CD4-positive, alpha-beta memory T cell (primary cell): ENCODE measurements at places on chromosomes 11 and 22.

DNA sequence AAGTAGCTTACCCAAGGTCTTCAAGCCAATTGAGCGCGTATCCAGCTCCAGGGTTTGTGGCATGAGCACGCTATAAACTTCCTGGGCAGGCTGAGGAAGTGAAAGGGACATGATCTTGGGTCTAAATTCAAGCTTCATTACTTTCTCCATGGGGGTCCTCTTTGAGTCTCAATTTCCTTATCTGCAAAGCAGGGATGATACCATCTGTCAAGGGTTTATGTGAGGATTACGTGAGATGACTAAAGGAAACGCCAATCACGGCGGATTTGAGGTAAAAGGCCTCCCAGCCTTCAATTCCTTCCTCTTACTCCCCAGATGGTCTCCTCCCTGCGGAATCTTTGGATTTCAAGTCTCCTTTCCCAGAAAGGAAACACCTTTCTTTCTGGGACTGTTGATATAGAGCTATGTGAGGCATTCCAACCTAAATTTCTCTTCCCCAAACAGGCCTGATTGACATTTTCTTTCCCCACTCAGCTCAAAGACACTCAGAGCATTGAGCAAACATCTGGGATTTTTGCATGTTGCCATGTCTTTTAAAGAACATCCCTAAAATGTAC, 474.4 kb downstream of the INSC start:
- no peak for DNase-seq

DNA sequence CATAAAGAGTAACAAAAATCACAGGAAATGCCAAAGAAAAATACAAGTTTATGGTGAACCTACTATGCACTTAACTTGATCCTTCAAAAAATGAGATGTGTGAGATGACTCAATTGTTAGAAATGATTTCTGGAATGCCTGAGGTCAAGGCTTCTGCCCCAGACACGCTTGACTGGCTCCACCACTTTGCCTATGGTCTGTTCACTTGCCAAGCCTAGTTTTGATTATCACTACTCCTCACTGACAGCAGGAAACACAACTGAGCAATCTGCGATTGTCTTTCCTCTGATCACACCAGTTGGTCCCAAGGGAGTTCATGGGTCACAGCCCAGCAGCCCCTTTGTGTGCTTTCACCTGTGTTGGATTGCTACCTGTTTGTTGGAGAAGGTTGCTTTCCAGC, 20.6 kb upstream of the PRDM10 start:
- no peak for DNase-seq

DNA sequence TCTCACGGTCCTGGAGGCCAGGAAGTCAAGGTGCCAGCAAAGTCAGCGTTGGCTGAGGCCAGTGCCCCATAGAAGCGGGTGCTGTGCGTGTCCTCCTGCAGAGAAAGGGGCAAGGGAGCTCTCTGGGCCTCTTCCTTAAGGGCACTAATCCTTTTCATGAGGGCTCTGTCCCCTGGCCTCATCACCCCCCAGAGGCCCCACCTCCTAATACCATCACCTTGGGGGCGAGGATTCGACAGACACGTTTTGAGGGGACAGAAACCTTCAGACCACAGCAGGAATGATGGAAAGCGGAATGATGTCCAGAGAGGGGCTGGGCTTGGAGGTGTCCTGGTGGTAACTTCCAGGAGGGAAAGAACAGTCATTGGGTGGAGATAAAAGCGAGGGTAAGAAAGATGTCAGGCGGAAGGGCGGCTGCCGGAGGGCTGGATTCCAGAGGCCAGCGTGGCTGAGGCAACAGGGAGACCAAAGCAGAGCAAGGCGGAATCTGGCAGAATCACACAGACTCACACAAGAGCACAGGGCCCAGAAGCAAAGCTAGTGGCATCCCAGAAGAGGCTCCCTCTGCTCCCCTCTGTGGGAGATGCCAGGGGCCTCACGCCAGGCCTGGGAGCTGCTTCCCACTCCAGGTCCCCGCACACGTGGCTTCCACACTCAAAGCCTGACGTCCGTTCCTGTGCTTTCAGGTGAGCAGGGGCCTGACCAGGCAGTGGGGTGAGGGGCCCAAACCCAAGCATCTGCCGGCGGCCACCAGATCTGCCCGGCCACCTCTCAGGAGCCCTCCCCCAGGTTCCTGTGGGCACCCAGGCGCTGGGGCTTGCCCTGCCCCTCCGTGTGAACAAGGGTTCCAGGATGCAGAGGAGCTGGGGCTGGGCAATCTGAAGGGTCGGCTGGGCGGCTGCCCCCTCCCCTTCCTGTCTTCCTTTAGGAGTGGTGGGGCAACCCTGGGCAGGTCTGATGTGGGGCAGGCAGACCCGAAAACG, 784.5 kb downstream of the BRD1 start:
- no peak for DNase-seq

GRCh38 chr11:75557666-75558494, 4.2 kb upstream of the SERPINH1 start:
- DNase-seq, result no peak

GRCh38 chr11:46719048-46719542, at the start of gene F2:
Gene F2, plus strand, starts transcription at chr11:46719213. Its CDS starts 23 bp downstream, at chr11:46719236.
- DNase-seq, result no peak
